ENCODE measurements at places on chromosomes 3 and 15.

GRCh38 chr15:26660241-26660640 is 112.6 kb downstream of the GABRB3 start:
- no peak for DNase-seq

DNA sequence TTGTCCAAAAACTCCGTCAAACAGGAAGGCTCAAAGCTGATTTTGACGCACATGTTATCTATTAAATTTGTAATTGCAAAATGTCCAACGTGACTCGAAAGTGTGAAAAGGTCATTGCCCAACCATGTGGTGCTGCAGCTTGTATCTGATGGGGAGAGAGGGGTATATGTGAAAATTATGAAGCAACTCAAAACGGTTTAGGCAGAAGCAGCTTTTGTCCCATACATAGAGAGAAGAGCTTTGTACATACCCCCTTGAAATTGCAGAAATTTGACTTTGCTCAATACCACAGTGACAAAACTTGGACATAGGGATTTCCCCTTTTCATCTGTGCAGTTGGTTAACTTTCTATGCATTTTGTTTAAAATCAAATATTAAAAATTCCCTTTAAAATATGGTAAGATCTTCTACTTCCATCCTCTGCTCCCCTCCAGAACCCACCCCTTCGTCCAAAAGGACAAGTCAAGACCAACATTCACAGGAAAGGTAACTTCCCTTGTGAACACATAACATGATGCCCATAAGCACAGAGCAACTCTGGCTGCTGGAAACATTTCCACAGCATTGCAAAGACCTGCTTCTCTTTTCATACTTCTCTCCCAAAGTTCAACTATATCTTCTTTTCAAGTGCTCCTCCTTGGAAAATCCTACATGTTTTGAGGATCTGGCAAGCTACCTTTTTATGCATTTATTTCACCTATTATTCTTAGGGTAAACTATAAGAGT is 253.7 kb upstream of the THBS1 start:
- no peak for DNase-seq

- no peak for DNase-seq
Measured at GRCh38 chr3:141500397-141500796, 13.6 kb downstream of the RASA2 start.

DNA sequence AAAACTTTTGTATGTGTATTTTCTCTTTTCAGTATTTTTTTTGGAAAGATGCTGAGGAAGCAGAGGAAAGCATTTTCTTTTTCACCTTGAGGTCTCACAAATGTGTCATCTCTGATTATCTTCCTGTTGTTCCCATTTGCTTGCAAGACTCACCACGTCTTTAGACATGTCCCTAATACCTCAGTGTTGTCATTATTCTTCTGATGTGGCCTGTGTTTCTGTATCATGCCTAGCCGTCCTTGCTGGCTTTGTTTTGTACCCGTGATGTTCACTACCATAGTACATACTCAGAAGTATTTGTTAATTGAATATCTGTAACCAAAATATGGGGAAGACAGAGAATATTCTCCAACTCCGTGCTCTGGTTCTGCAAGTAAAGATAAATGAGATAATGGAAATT is 5.0 kb upstream of the P2RY14 start:
- DNase-seq: no peak

- DNase-seq: no peak
Measured at GRCh38 chr3:39156421-39156820, 3.0 kb upstream of the CSRNP1 start.

DNA sequence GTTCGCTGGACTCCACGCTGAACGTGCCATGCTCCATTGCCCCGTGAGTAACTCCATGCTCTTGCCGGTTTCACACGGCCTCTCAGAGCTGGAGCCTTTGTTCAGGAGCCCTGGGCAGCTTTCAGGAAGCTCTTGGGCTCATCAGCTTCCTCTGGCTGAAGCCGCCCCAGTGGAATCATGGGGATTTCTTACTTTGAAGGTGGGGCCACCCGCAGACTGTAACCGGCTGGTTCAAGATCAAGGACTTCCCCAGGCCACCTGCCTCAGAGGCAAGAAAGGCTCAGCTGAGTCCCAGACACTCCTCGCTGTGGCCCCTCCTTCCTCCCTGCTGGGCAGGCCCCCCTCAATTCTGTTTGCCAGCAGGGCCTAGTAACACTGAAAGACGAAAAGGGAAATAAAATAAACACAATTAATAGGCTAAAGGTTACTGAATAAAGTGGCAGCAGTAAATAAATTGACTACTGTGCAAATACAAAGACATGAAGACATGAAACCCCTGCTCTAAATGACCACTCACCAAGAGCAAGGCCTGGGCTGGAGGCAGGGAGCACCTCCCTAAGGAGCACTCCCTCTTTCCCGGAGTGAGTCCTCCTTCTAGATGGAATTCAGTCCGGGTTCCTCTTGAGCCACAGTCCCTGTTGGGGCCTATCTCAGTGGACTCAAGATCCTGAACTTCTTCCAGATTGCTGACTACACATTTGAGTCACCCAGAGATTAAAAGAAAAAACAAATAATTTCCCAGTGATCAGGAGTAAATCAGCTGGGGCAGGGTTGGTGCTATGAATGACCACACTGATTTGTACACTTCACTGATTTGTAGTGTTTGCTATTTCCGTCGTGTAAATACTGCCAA is 51.0 kb downstream of the ZDHHC19 start:
- no peak for DNase-seq

- no peak for DNase-seq
Measured at GRCh38 chr15:82136120-82136519, 90.3 kb upstream of the MEX3B start.

DNA sequence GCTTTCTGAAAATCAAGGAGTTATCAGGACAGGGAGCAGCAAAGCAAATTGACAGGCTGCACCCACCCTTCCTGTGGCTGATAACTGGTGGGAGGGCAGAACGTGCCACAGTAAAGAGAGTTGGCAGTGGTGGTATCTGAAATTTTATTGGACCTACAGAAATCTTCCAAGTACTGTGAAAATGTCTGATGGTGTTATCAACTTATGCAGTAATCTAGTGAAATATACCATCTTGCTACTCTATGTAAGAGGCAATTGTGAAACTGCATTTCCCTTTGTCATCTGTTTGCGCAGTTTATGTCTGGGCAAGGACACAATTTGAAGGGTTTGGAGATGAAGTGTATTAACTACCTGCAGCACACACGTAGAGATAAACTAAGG is 1.5 kb downstream of the PLCL2 start:
- no peak for DNase-seq

DNA sequence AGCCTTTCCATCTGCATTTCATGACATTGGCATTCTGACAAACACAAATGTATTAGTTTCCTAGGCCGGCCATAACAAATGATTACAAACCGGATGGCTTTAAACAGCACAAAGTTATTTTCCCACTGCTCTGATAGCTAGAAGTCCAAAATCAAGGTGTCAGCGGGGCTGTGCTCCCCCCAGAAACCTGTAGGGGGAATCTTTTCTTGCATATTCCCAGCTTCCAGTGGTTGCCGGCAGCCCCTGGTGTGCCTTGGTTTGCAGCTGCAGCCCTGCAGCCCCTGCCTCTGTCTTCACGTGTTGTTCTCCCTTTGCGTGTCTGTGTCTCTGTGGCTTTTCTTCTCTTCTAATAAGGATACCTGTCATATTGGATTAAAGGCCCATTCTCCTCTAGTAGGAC is 79.0 kb upstream of the CDV3 start:
- DNase-seq: no peak

- no peak for DNase-seq
Measured at GRCh38 chr3:126936853-126937425, 46.0 kb upstream of the PLXNA1 start.

Measured in gastrocnemius medialis (tissue), 4 donors.